ENCODE measurements at places on chromosomes 6 and 20. TPM values are rescaled to one million over a fixed set of nuclear protein-coding genes. Genes with fewer than 3 reads are reported as not detected.

DNA sequence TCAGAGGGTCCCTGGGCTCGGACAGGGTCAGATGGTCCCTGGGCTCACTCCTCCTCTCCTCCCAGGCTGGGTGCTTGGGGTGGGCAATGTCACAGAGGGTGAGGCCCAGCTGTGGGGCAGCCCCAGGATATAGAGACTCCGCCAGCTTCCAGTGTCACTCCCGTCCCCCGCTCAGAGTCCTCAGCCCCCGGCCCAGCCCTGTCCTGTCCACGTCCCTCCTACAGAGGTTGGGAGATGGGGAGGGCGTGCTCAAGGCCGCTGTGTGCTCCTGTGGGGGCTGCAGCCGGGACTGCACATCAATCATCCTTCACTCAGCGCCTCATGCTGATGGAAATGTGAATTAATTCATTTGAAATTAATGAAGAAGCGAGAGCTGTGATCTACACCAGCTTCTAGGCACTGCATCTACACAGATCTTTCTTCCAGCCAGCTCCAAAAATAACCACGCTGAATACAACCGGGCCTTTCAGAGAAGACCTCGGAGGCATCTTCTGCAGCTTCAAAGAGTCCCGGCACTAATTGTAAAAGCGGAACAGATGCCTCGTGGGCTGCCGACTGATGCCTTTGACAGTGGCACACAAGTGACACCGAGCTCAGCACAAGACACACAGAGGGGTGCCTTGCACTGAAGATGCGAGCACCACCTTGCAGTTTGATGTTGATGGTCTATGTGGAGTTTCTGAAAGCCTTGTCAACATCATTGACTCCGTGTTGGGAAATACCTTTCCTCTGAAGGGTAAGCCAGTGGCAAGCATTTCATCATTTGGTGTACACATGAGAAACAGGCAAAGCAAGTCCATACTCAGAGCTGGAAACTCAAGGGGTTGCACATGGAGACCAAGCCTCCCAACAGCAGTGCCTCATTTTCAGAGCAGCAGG lies 39.3 kb downstream of the DACT2 start:
- DNase-seq, result no peak

GRCh38 chr6:52573295-52573694 lies 3.6 kb downstream of the TRAM2 start:
- no peak for DNase-seq

GRCh38 chr6:119960456-119960855 lies 610.9 kb upstream of the MAN1A1 start:
- no peak for DNase-seq

- no peak for DNase-seq
Observed at GRCh38 chr6:167866642-167867041, 39.9 kb downstream of the AFDN start.

GRCh38 chr20:37600486-37600885 lies 72.8 kb upstream of the BLCAP start:
- DNase-seq, result no peak

The NMBR gene
- polyA plus RNA-seq, result 0.15 TPM

The SAMD10 gene
- polyA plus RNA-seq, result 1.8 TPM

The GRM1 gene
- polyA plus RNA-seq, result 0.01 TPM

The RNF217 gene
- polyA plus RNA-seq, result 24.6 TPM
